HFFc6 (cell line): ENCODE measurements at places on chromosomes 3 and 15.
A peak's percentile ranks its signal among the peaks of the same experiment; 100 is the strongest.

- DNase-seq, result no peak
Observed at GRCh38 chr3:128009952-128010846, 42.0 kb upstream of the SEC61A1 start.

DNA sequence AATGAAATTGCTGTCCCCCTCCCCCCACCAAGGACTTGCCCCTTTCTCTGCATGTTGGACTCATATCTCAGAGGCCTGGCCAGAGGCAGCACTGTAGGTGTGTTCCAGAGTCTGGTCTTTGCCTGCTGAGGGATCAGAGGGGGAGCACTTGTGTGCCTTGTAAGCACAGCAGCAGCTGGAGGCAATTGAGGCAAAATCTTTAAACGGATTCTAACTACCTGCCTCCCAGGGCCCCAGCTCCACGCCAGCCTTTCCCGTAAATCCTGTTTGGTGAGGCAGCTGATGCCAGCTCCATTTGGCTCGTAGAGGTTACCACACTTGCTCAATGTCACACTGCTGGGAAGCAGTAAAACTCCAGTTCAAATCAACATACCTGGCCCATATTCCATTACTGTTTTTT lies 2.3 kb upstream of the IDH2 start:
- DNase-seq, result no peak

DNA sequence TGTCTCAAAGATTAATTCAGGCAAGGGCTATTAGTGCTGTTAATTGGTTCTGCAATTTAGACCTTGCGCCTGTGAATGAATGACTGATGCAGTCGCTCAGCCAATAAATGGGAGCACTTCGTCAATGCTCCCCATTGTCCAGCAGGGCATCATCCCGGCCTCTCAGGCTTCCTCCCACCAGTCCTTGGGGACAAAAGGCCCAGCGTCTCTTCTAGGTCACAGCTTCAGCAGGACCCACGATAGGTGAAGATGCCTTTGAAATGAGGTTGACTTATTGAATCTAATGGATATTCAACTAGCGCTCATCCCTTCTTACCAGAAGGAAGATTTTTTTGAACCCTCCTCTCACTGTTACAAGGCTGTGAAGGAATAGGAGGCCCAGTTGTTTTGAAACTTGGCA lies 47.7 kb upstream of the CLDN18 start:
- DNase-seq, result no peak

DNA sequence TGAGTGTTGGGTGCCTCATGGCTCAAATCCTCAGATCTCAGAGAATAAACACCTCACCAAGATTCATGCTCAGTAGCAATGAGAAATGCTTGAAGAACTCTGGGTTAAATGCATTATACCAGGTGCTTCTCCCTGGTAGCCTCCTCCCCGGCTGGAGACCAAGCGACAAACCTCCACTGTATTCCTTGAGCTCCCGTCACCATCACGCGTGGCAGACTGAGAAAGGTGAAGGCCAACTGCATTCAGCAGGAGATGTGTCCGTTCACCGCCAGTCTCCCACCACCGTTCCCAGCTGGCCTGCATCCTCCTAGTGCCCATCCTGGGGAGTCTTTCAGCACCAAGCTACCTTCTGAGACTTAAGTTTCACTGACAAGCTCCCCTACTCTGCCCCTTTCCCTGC lies 7.5 kb downstream of the CSTA start:
- no peak for DNase-seq

DNA sequence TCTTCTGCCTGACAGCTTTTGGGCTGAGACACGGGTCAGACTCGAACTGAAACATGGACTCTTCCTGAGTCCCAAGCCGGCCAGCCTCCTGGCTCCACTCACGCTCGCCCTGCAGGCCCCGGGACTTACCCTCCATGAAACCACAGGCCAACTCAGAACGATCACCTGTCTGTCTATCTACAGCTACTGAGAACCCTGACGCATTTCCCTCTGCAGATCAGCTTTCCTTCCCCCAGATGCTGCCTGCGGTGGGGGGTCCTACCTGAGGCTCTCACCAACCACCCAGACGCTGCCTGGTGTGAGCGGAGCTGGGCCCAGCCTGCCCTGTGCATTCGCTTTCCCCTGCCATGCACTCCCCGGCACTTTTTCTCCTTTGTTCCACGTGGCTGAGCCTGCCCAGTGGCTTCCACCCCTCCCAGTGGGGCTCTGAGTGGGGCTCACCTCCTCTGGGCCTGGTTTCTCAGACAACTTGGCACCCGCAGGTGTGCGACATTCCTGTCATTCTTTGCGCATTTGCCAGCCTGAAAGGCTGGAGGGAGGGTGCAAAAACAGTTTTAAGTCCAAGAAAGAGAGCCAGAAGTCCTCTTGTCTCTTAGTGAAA lies 60.2 kb downstream of the PLXNA1 start:
- no peak for DNase-seq

DNA sequence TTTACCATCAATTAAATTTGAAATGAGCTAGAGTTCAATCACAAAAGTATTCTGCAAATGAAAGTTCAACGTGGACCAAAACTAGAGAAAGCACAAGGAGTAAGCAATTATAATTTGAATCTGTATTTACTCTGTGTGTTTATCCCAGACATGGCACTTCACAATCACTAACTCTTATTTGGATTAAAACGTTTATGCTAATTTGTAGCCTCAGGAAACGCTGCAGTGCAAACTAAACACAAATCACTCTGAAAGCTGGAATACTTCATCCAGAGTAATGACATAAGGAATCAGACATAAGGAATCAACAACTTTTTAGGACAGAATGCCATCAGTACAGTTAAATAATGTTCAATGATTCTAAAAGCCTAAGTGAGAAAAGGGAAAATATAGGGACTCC lies 18.5 kb downstream of the CEP152 start:
- no peak for DNase-seq

DNA sequence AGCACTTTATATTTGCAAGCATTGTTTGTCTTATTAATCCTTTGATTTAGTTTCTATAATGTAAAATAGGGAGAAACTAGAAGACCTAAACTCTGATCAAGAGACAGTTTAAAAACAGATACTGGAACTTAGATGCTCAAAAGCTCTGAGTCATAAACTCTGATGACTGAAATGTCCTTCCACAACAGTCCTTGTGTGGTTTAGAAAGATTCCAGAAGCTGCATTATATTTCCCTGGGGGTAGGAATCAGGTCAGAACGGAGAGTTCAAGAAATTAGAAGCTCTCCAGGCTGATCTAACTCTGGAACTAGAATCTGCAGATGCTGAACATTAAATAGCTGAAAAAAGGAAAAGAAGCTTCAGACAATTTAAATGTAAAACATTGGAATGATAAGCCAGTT lies 18.3 kb upstream of the ONECUT1 start:
- peak; percentile 5 for DNase-seq

- no peak for DNase-seq
Observed at GRCh38 chr3:72370947-72371346, 477.3 kb downstream of the SHQ1 start.

GRCh38 chr3:125032100-125032643 lies 23.6 kb downstream of the HEG1 start:
- peak; percentile 32 for DNase-seq

- peak; percentile 36 for DNase-seq
Observed at GRCh38 chr3:184562878-184563560, 1.4 kb downstream of the EPHB3 start.

DNA sequence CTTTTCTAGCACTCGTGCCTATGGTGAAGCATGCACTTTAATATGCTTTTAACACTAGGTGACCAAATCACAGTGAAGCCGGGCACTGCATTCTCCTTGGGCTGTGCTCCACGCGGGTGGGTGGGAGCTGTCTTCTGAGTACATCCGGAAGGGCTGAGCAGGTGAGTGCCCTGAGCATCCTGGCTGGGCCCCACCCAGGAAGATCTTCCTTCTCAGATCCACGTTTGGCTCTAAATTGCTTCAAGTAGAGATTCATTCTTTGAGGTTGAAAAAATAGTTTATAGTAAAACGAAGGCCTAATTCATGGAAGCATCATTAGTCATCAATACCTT lies 73.9 kb upstream of the BLM start:
- DNase-seq, result no peak

DNA sequence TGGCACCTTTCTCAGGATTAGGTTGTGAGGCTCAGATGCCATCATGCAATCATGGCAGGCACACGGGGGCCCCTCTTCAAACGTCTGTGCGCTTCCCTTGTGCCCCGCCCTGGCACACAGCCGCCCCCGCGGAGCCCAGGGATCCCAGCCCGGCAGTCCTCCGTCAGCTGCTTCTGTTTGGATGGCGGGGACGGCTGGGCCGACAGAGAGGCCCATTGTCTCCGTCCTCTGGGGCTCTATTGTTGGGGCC lies 849 bp upstream of the HDAC11 start:
- no peak for DNase-seq

GRCh38 chr3:11060500-11061251 lies 68.1 kb downstream of the SLC6A1 start:
- peak; percentile 13 for DNase-seq

- no peak for DNase-seq
Observed at GRCh38 chr3:75180235-75180944, 483.7 kb upstream of the FRG2C start.

DNA sequence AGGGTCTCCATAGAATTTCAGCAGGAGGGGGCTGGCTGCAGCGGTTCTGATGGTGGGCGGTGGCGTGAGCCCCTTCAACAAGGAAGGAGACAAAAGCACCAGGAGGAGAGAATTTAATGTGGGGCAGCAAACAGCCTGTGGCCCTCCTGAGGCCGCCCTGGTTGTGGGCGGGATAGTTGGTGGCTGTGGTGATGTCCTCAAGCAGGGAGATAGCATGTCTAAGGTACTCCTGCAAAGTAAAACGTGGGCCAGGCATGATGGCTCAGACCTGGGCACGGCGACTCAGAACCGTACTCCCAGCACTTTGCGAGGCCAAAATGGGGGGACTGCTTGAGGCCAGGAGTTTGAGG lies 94.0 kb downstream of the LRRK1 start:
- DNase-seq, result no peak

DNA sequence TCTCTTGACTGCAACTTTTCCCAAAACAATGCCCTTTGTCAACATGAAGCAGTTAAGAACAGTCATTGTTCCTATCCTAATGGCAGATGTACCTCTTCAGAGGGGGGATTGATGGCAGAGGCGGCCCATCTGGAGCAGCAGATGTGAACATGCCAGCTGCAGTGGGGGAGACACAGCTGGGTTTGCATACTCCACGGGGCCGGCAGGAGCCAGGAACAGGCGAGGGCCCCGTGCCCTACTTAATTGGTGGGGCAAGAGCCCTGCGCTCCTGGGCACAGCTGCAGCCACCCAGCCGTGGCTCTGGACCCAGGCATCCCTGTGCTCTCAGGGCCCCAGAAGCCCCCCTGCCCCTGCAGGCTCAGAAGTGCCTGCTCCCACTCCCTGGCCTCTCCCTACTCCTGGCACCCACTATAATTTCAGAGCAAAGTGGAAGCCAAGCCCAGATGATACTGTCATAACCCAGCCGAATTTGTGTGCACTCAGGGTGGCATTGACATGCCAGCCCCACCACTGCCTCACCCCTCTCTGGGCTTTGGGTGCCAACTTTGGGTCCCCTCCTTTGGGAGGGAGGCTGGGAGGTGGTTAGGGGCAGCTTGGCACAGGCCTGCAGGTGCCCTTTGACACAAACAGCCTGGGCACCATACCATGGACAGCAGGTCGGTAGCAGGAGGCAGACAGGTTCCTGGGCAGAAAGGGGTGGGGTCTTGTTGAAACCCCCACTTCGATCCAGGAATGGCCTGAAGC lies 34.6 kb downstream of the ROPN1B start:
- no peak for DNase-seq

DNA sequence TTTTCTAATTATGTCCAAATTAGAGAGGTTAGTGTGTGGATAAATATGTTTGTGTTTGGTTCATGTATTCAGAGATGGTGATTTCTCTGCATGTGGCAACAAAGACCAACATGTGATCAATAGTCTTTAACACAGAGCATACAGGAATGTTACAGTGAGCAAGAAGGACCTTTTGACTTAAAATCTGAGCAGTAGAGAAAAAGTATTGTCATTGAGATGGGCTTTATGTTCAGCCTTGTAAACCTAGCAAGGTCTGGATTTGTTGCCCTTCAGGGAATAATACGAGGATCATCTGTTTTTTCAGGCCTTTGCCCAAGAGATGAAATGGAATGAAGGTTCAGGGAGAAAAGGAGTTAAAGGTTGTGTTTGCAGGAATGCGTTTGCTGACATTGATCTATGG lies 161.8 kb upstream of the NECTIN3 start:
- no peak for DNase-seq

- no peak for DNase-seq
Observed at GRCh38 chr15:50017522-50017921, 101.5 kb downstream of the ATP8B4 start.

- DNase-seq, result peak; percentile 55
Observed at GRCh38 chr3:113405180-113405579, 36.1 kb downstream of the CFAP44 start.

DNA sequence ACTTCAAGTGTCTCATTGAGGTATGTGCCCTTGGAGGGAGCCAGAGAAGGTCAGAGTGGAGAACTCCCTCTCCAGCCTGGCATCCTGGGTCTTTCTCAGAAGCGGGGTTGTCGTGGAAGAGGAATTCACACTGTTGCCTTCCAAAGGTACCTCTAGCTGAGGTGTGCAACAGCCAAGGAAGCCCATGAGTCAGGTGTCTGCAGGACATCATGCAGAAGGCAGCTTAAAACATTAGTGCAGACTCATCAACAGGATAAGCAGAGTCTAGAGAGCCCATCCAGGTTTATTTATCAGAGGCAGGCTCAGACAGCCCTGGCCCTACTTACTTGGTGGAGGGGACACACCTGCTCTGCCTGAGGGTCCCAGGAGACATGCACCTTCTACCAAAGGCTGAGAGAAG lies 95.6 kb upstream of the TPM1 start:
- DNase-seq, result no peak

- no peak for DNase-seq
Observed at GRCh38 chr3:81838457-81838856, 77.0 kb upstream of the GBE1 start.

DNA sequence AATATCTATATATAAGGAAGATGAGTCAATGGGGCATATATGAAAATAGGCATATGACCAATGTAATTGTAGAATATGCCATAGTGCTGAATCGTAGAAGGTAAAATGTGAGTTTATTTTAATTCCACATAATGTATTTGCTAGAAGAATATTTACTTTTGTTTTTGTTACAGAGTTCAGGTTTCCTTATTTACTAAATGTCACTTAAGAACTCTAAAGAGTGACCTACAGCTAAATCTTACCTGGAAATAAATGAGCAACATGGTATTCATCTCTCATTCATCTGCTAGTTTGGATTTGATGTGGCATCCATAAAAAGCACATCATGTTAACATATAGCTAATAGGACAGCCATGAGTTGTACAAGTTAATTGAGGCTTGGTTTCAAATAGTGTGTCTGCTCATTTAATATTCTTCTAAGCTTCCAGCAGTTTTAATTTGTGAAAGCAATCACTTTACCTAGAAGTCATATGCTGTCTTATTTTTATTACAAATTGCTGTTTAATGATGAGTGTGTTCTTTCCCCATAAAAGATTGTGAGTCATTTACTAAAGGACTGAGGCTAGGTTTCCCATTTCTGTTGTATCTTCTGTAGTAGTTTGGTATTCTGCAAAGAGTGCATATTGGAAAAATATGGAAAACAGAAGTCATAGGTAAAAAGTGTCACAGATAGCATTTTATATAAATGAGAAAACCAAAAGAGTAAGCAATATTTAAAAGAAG lies 222.1 kb upstream of the POU1F1 start:
- DNase-seq, result no peak
